ENCODE measurements at places on chromosomes 7 and 10. TPM values are rescaled to one million over a fixed set of nuclear protein-coding genes. Genes with fewer than 3 reads are reported as not detected.

GRCh38 chr7:84328571-84328970, 134.0 kb upstream of the SEMA3A start:
- no peak for DNase-seq

The NPY4R2 gene
- polyA plus RNA-seq = 0.14 TPM

The ZSWIM8 gene
- polyA plus RNA-seq = 69.8 TPM

The CDNF gene
- polyA plus RNA-seq = 1.4 TPM

- DNase-seq = no peak
Observed at GRCh38 chr7:2734751-2735571, 47.0 kb downstream of the AMZ1 start.

DNA sequence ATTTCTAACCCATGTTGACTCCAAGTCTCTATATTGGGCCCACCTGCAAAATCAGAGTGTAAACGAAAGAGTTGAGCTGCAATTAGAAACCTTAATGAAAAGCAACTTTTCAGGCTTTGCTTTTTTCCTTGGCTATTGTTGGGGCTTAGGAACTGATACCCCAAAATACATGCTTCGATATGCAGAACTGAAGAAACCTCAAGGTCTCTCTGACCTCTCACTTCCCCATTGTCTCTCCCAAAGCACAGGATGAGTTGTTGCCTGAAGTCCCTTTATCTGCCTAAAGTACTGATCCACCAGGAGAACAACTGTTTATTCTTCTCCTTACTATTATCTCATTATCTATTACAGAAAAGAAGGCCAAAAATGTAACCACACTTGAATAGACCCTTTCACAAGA, 666.0 kb upstream of the LRRTM3 start:
- no peak for DNase-seq

DNA sequence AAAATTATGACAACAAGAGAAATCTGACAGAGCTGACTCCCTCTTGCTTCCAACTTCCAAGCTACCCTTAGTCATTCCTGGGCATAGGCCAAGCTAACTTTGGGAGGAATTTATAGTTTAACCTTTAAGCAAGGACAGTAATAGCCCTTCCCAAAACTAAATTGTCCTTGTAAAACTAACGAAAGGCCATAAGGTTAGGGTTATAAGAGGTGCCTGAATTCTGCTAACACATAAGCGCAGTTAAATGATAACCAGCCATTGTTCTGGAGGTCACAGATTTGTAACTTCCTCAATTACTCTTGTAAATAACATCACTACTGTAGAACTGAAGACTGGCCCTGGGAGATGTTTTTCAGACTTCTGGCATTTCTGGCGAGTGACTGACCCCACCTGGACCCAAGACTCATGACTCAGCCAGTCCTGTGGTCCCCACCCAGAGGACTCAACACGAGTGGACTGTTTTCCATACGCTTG, 481.2 kb downstream of the KCNMA1 start:
- no peak for DNase-seq

The FAM25G gene
- not detected for polyA plus RNA-seq

GRCh38 chr7:134440067-134440466, 18.8 kb downstream of the AKR1B1 start:
- DNase-seq = no peak

- DNase-seq = no peak
Observed at GRCh38 chr10:80909254-80909653, 371.6 kb downstream of the SH2D4B start.

The ITPRID1 gene
- 1.1 TPM for polyA plus RNA-seq

All from muscle of back (tissue), 13 donors.